Foreskin keratinocyte (primary cell): ENCODE measurements at places on chromosomes 2 and 18. TPM values are rescaled to one million over a fixed set of nuclear protein-coding genes. Genes with fewer than 3 reads are reported as not detected.

Gene ARHGAP25
- 15.6 and 15.7 TPM in 2 replicates for polyA plus RNA-seq

DNA sequence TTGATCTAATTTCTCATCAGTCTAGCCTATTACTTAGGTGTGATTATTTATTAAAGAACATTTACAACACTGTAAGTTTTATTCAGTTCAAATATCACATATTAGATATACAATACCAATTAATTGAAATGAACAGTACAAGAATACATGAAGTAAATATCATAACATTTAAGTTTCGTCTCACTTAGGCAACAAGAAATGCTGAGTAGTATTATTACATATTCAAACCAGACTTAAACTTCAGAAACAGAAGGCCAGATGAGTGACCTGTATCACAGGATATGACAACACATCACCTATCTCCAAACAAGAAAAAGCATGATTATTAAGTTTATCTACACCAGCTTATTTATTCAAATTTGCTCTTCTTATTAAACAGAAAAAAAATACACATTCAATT lies 48.9 kb downstream of the LONRF2 start:
- no peak for DNase-seq

DNA sequence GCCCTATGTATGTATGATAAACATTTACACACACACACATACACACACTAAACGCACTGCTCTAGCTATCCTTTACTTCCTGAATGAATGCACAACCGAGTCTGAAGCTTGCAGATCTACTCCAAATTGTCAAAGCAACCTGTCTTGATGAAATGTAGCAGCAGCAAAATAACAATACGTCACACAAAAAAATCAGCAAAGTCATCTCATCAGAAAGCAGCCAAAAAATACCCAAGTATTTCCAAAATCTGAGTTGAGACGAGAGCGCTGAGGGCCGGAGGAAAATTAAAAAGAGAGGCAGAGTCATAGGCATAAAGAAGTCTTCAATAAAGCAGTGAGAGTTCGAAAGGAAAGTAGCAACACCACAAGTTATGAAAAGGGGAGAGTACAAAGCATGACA lies 67.7 kb downstream of the ZNF521 start:
- DNase-seq = no peak

Gene USP37
- 1.6 and 2.1 TPM in 2 replicates for polyA plus RNA-seq

- no peak for DNase-seq
Measured at GRCh38 chr18:48840491-48840877, 110.3 kb downstream of the SMAD7 start.

Gene ALK
- not detected in 2 replicates for polyA plus RNA-seq

DNA sequence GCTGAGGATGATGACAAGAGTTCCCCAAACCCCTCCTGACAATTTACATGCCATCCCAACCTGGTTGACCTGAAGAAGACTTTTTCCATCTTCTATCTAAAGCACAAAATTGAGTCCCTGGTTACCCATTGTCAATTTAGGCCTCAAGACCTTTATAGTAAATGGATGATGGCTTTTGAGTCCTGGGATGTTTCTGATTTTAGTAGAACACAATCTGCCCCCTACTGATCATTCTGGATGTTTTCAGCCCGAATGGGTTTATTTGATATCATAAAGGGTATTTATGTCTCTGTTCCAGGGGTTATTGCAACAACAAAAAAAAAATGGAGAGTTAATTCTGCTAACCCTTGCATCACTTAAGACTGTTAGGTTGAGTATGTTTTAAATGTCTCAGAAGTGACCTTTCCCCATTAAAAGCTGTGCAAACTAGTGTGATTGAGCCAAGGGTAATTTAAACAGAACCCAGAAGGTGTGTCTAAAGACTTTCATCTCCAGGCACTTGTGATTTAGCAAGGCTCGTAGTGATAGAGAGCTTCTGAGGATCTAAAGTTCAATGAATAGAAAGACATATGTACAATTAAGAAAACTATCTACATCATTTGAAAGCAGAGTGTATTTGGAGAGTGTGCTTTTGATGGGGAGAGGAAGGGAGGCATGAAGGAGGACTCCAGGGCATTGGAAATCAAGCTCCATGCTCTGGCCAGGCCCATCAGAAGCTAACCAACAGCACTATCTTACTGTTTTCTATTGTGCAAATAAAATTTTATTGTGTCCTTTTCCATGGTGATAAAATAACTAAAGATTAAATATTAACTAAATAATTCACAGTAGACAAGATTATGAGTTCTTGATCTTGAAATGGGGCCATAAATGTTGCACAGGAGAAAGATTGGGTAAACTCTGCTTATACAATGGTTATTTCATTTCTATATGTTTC lies 96.6 kb upstream of the NOSTRIN start:
- no peak for DNase-seq

Gene REG1A
- polyA plus RNA-seq = not detected in 2 replicates

GRCh38 chr2:209726311-209726710 lies 45.3 kb upstream of the UNC80 start:
- peak; percentile 85 for DNase-seq

Gene FBXO41
- 2.6 and 2.7 TPM in 2 replicates for polyA plus RNA-seq

Gene B3GNT7
- 0.07 and 0.08 TPM in 2 replicates for polyA plus RNA-seq

- no peak for DNase-seq
Measured at GRCh38 chr18:72674710-72675109, 130.6 kb upstream of the CBLN2 start.

DNA sequence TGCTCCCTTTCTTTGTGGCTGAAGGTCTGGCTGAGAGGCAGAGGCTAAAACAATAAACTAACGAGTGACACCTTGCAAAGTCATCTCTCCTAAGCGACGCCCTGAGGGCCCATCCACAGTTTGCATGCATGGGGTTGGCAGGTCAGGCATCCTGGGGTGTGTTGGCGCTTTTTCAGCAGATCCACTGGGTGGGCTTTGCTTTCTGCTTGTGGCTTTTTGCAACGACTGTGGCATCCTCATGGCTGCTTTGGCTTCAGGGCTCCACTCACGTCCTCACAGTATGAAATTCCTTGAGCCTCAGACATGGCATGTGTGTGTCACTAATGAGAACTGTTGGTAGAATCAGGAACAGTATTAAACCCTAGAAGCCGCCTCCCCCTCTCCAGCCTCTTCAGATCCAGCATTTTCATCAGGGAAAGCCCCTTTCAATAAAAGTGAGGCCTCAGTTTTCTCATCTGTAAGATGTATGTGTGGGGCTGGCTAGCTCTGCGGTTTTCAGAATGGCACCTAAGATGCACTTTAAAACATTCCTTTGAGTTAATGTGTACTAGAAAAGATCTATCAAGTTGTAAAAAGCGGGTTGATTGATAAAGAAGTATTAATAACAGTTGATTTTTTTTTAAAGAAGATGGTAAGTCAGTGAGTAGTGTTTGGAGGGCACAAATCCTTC lies 72.5 kb downstream of the SH3BP4 start:
- no peak for DNase-seq

DNA sequence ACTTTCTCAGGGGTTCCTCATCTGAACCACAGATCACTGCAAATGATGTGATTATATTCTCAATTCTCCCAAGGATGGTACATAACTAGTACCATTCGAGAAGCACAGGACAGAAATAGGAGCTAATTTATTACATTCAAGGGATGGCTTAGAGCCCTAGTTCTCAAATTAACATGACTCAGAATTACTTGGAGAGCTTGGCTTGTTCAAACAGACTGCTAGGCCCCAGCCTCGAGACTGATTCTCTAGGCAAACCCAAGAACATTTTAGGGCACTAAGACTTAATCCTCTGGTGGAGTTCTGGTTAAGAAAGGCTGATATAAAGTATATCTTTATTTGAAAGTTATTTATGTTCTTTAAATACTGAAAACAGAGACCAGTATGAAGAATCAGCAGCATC lies 35.8 kb downstream of the HIBCH start:
- peak; percentile 29 for DNase-seq

DNA sequence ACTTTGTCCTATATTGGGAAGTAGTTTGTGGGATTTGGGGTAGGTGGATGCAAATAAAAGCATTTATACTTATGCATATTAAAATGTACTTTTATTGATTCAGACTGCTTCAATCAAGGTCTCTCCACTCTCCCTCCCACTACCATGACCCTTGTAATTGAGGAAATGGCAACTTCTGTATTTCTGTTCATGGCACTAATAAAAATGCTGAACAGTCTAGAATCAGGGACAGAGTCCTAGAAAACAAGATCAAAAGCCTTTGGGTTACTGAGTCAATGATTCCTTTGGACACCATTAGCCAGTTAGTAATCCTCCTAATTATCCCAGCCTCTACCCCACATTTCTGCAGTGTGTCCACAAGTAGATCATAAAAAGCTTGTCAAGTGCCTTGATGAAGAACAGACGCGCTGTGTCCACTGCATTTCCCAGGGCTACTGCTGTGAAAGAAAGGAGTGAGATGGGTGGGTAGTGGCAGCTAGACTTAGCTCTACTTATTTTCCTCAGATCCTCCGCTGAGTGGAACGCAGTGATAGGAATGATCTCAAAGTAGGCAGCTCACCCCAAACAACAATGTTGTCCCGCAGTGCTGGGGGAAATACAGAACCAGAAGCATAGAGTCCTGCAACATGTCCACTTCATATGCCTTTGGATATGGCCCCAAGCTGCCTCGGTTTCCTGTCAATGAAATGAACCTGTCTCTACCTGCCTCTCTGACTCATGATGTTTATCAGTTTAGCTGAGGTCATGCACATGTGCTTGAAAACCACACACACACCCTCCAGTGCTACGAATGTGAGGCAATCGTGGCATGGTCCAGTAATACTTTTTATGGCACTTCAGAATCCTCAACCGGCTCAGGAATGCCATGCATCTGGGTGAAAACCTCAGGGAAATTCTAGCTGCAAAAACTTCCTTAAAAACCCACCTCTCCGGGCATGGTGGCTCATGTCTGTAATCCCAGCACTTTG lies 115.5 kb downstream of the COL6A3 start:
- peak; percentile 98 for DNase-seq

Gene SP100
- 58.1 and 61.6 TPM in 2 replicates for polyA plus RNA-seq

DNA sequence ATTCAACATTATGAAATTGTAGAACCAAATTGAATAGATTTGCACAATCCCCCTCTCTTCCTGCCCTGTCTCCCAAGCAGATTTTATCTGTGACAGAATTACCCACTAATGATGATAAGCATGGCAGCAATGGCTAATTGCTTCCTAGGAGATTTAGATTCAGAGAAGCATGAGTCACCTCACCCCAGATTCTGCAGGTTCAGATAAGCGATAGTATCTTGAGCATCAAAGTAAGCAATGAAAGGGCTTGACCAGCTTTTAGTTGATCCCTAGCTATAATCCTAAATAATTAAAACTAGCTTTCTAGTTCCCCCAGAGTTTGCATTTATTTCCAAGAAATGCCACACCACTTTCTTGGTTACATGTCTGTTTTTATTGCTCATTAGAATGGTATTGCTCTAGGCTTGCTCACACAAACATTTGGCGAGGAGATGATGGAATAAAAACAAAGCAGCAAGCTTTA lies 204.3 kb downstream of the GULP1 start:
- DNase-seq = no peak

GRCh38 chr2:129325151-129325550 lies 654.3 kb upstream of the RAB6C start:
- DNase-seq = no peak

GRCh38 chr2:20496076-20496872 lies 49.4 kb downstream of the RHOB start:
- no peak for DNase-seq

Gene FER1L5
- polyA plus RNA-seq = 0.03 and 0.04 TPM in 2 replicates

DNA sequence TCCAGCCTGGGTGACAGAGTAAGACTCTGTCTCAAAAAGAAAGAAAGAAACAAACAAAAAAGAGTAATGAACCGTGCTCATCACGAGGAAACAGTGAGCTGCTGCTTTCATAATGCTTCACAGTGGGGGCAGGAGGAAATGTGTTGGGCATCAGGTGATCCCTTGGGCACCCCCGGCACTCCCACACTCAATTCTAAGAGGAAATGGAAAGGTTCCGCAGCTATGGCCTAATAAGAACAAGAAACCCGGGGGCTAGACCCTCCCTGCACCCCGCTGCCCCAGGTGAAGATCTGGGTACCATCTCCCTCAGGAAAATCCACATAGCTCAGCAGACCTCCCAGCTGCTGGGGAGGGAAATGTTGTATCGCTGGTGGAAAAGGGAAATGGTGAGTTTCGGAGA lies 118.9 kb downstream of the LPIN1 start:
- no peak for DNase-seq

DNA sequence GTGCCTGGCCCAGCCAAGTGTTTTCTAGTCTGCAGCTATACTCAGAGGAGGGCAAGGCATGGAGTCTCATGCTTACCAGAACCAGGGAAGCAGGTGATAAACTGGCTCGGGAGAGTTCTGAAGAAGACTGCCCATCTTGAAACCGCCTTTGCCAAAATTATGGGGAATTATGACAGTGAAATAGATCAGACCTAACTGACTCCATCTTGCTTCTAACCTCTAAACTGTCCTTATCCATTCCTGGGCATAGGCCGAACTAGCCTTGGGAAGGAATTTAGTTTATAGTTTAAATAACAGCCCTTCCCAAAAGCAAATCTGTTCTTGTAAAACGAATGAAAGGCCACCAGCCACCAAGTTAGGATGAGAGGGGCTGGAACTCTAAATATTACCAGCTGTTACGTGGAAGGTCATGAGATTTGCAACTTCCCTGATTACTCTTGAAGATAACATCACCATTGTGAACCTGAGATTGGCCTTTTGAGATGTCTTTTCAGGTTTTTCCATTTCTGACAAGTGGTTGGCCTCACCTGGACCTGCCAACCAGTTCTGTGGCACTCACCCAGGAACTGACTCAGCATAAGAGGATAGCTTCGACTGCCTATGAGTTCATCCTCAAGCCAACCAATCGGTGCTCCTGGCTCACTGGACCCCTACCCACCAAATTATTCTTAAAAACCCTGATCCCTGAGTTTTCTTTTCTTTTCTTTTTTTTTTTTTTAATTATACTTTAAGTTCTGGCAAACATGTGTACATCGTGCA lies 23.4 kb downstream of the CHCHD5 start:
- no peak for DNase-seq

Gene OR6B2
- polyA plus RNA-seq = not detected in 2 replicates

Gene PDE1A
- not detected in 2 replicates for polyA plus RNA-seq

DNA sequence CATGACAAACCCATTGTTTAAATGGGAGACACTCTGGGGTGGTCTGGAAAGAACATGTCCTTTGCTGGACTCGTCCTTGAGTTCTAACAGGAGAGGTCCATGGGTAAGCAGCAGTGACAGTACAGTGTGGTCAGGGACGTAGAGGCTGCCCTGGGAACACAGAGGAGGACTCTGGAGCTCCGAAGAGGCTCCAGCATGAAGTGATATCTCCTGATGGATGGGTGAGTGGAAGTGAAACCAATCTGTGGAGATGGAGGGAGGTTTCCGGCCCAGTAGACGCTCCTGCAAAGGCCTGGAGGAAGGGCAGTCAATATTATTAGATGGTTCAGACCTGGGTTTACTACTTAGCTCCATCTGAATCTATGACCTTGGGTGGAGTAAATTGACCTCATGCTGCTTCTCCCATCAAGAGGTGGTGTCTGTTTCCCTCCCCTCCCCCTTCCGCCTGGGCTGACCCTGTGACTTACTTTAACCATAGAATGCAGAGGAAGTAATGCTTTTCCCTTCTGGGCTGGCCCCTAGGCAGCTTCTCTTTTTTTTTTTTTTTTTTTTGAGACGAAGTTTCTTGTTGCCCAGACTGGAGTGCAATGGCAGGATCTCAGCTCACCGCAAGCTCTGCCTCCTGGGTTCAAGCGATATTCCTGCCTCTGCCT lies 2.3 kb upstream of the TFCP2L1 start:
- no peak for DNase-seq

Gene ZNF521
- polyA plus RNA-seq = not detected in 2 replicates

Gene ASTL
- polyA plus RNA-seq = not detected in 2 replicates
